Fibroblast of lung (primary cell): ENCODE measurements at places on chromosomes 3 and 15. TPM values are rescaled to one million over a fixed set of nuclear protein-coding genes. Genes with fewer than 3 reads are reported as not detected.
A peak's percentile ranks its signal among the peaks of the same experiment; 100 is the strongest.

DNA sequence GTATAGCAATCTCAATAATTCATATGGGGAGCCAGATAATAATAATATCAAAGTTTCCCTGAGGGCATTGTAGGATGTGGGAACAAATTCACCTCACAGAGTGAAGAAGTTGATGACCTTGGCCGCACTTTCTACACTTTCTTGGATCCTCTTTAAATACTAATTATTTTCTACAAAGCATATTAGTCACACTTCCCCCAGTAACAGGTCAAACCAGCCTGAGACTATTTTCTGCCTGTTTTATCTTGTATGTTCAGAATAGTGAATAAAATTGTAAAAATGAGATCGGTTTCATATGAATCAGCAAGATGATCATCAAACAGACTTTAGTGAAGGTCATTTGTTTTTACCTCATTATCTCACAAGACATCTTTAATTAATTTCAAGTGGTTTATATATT lies 2.3 kb upstream of the OR5K3 start:
- no peak overlapping the region for H3K4me3 ChIP-seq
- H3K27ac ChIP-seq, result no peak overlapping the region
- no peaks in the 10 kb centered on the region for H3K36me3 ChIP-seq
- no peaks in the 10 kb centered on the region for H3K4me1 ChIP-seq

- peak overlapping the region; percentile 21 for H3K4me3 ChIP-seq
- DNase-seq, result peak; percentile 25
- H3K27ac ChIP-seq, result no peak overlapping the region
- peaks cover 45% of the 10 kb centered on the region for H3K27me3 ChIP-seq
- no peaks in the 10 kb centered on the region for H3K36me3 ChIP-seq
Observed at GRCh38 chr15:36882487-36883131, 217.7 kb downstream of the MEIS2 start.

GRCh38 chr3:171187706-171188290 lies 161.3 kb upstream of the SLC2A2 start:
- peaks cover 2% of the 10 kb centered on the region for H3K4me1 ChIP-seq
- no peaks in the 10 kb centered on the region for H3K36me3 ChIP-seq
- peak; percentile 62 for DNase-seq
- no peak overlapping the region for H3K4me3 ChIP-seq
- no peak overlapping the region for H3K27ac ChIP-seq

DNA sequence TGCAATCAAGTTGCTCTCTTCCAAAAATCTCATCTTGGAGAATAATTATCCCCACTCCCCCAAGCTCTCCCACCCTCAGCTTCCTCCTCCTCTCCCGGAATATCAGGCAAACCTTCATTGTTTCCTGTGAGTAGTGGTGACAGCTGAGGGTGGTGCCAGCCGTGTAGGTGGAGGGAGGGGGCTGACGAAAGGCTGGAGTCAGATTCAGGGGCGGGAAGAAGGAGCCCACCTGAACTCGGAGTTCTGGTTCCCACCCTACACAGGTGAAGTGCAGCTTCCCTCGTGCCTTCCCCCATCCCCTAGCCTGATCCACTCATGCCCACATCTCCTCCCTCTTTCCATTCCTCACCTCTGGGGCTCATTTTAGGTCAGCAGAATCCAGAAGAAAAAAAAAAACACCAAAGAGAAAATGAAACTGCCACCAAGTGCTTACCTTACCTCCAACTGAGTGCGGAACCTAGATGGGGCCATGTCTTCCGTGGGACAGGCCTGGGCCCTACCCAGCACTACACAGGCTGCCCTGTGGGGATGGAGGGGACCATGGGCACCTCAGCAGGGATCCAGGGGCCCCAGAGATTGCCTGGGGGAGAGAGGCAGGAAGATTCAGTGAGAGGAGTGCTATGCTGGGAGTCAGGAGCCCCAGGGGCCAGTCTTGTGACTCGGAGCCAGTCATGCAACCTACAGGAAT lies 81.3 kb downstream of the ADCY5 start:
- DNase-seq, result no peak
- H3K27ac ChIP-seq, result no peak overlapping the region
- no peak overlapping the region for H3K4me3 ChIP-seq
- H3K36me3 ChIP-seq, result no peaks in the 10 kb centered on the region

GRCh38 chr3:194054540-194054939 lies 81.4 kb upstream of the HES1 start:
- no peaks in the 10 kb centered on the region for H3K4me1 ChIP-seq
- no peak overlapping the region for H3K4me3 ChIP-seq
- H3K27ac ChIP-seq, result no peak overlapping the region
- H3K36me3 ChIP-seq, result no peaks in the 10 kb centered on the region

TTC21A gene
- total RNA-seq, result 1.5 and 2.1 TPM in 2 replicates

CYP1A2 gene
- not detected in 2 replicates for total RNA-seq
